T-cell (primary cell): ENCODE measurements at places on chromosomes 7 and 10.

- H3K36me3 ChIP-seq = no peaks in the 10 kb centered on the region
- no peaks in the 10 kb centered on the region for H3K27me3 ChIP-seq
- DNase-seq = no peak
- H3K4me3 ChIP-seq = no peak overlapping the region
These were observed 289.0 kb downstream of the PLXDC2 start for GRCh38 chr10:20105236-20105635.

GRCh38 chr7:158467562-158467961 lies 120.1 kb downstream of the PTPRN2 start:
- no peak for DNase-seq
- no peaks in the 10 kb centered on the region for H3K27me3 ChIP-seq
- H3K27ac ChIP-seq = no peak overlapping the region
- no peaks in the 10 kb centered on the region for H3K4me1 ChIP-seq

GRCh38 chr7:4037308-4037707 lies 644.8 kb upstream of the FOXK1 start:
- H3K27ac ChIP-seq = no peak overlapping the region
- no peaks in the 10 kb centered on the region for H3K4me1 ChIP-seq
- no peak overlapping the region for H3K4me3 ChIP-seq
- DNase-seq = no peak

DNA sequence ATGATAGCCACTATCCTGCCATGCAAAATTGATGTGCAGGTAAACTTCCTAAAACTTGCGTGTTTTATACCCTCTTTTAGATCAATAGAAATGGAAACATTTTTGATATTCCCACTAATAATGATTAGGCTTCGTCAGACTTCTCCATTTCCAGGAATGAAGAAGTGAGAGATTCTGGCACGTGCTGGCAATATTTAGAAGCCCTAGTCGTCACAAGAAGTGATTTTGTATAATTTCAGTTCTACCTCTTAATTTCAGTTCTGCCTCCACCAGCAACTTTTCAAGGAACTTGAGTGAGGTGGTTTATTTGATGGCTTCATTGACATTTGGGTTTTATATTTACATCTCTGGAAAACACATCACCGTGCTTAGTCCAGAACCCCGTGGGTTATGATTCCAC lies 61.9 kb downstream of the MRC1 start:
- H3K4me1 ChIP-seq = no peaks in the 10 kb centered on the region
- no peak for DNase-seq
- H3K27me3 ChIP-seq = no peaks in the 10 kb centered on the region
- no peaks in the 10 kb centered on the region for H3K36me3 ChIP-seq
- no peak overlapping the region for H3K4me3 ChIP-seq

- no peaks in the 10 kb centered on the region for H3K4me1 ChIP-seq
- H3K27ac ChIP-seq = no peak overlapping the region
- H3K36me3 ChIP-seq = peaks cover 2% of the 10 kb centered on the region
These were observed 13.2 kb downstream of the ARHGAP19 start for GRCh38 chr10:97279121-97279815.

GRCh38 chr7:143283381-143283780 lies 1.4 kb upstream of the TMEM139 start:
- no peaks in the 10 kb centered on the region for H3K27me3 ChIP-seq
- H3K27ac ChIP-seq = no peak overlapping the region
- no peaks in the 10 kb centered on the region for H3K36me3 ChIP-seq
- DNase-seq = no peak
- no peak overlapping the region for H3K4me3 ChIP-seq

GRCh38 chr7:17556247-17556956 lies 257.9 kb downstream of the AHR start:
- no peak overlapping the region for H3K27ac ChIP-seq
- no peak overlapping the region for H3K4me3 ChIP-seq
- H3K36me3 ChIP-seq = no peaks in the 10 kb centered on the region
- no peaks in the 10 kb centered on the region for H3K27me3 ChIP-seq

DNA sequence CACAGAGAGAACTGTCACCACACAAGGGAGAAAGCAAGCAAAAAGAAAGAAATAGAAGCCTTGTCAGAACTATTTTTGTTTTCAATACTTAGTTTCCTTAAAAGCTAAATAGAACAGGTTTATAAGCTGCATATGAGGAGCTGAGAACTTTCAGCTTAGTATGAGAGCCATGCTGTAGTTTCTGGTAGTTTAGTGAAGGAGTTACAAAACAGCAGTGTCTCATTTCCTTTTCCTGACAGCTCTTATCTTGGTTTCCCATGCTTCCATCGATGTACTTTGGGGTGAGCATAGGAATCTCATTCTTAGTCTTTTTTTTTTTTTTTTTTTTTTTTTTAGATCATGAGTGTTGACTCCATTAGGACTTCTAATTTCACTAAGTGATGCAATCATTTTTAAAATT lies 8.6 kb upstream of the CHRM2 start:
- H3K4me1 ChIP-seq = no peaks in the 10 kb centered on the region
- H3K36me3 ChIP-seq = no peaks in the 10 kb centered on the region
- H3K4me3 ChIP-seq = no peak overlapping the region

DNA sequence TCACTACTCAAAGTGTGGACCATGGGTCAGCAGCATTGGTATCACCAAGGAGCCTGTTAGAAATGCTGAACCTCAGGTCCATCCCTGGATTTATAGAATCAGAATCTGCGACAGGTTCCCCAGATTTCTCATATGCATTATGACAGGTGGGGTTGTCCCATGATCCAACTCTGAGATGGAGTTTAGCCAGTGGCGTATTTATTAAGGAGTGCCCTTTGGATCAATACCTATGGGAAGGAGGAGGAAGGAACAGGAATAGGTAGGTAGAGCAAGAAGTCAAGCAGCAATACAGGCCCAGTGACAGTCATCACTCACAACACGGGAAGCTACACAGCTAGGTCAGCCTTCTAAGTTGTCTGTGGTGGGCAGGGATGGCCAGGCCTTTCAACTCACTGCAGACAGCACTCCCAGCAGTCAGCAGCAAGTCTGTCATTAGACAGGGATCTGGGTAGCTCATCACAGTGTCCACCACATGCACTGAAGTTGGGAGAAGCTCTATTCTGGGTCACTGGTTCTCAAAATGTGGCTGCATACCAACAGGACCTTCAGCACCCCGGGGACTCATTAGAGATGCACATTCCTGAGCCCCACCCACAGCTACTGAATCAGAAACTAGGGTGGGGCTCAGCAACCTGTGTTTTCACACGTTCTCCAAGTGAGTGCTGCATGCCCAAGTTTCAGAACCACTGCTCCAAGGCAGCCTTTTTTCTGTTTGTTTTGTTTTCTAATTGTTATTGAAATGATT lies 532.3 kb upstream of the GALNT17 start:
- H3K27ac ChIP-seq = no peak overlapping the region
- peaks cover 12% of the 10 kb centered on the region for H3K4me1 ChIP-seq
- no peak overlapping the region for H3K4me3 ChIP-seq

GRCh38 chr10:86992456-86992855 lies 24.2 kb downstream of the ADIRF start:
- H3K4me1 ChIP-seq = no peaks in the 10 kb centered on the region
- H3K27ac ChIP-seq = no peak overlapping the region
- H3K4me3 ChIP-seq = no peak overlapping the region

DNA sequence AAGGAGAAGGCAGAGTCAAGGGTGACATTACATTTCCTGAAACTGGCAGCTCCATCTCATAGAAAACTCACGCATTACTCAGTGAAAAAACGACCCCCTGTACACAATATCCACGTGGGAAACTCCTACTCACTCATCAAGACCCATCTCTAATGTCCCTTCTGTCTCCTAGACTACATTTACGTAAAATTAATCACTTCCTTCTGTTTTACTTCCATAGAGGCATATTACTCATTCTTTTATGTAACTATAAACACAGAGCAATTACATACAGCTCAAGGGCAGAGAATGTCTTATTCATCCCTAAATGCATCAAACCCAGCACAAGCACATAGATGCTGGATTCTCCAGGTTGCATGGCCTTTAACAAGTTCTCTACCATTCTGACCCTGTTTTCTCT lies 281.8 kb downstream of the KCNMA1 start:
- H3K4me3 ChIP-seq = no peak overlapping the region
- H3K4me1 ChIP-seq = no peaks in the 10 kb centered on the region
- no peak overlapping the region for H3K27ac ChIP-seq
- DNase-seq = no peak
- H3K27me3 ChIP-seq = no peaks in the 10 kb centered on the region

DNA sequence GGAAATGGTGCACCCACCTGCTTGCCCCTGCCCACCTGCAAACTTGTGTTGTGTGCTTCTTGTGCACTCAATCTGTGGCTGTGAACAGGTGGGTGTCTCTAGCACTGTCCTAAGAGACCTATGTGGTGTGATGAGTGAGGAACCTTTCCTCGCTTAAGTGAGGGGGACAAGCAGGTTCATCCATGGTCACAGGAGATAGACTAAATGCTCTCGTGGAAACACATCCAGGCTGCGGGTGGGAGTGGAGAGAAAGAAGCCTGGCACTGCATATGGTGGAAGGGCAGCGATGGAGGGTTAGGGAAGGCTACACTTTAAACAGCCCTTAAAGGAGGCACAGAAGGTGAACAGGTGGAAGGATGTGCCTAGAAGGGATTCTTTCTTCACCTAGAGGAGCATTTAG lies 330.9 kb downstream of the CXCL12 start:
- H3K4me1 ChIP-seq = no peaks in the 10 kb centered on the region
- no peaks in the 10 kb centered on the region for H3K36me3 ChIP-seq
- no peak overlapping the region for H3K4me3 ChIP-seq
- no peak for DNase-seq

- no peaks in the 10 kb centered on the region for H3K27me3 ChIP-seq
- H3K27ac ChIP-seq = no peak overlapping the region
- no peak overlapping the region for H3K4me3 ChIP-seq
These were observed 1280.1 kb downstream of the TYW1 start for GRCh38 chr7:68276725-68277124.

DNA sequence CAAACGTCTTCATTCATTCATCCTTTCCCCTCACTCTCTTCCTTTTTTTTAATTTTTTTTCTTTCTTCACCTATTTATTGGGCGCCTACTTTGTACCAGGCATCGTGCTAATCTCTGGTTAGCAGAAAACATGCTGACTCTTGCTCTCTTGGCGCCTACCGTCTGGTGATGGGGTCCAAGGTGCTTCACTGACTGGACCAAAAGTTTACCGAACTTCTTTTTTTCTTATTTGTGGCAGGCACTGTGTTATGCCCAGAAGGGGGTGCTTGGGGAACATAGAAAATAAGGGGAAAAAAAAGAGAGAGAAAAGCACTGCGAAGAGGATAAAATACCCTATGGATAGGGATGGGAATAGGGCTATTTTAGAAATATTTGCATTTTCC lies 505 bp upstream of the FAM204A start:
- peak overlapping the region; percentile 91 for H3K4me3 ChIP-seq
- H3K36me3 ChIP-seq = no peaks in the 10 kb centered on the region
- peak overlapping the region; percentile 73 for H3K27ac ChIP-seq
- peaks cover 20% of the 10 kb centered on the region for H3K4me1 ChIP-seq

GRCh38 chr10:48981310-48981907 lies 41.8 kb upstream of the LRRC18 start:
- no peak overlapping the region for H3K27ac ChIP-seq
- H3K4me1 ChIP-seq = peaks cover 4% of the 10 kb centered on the region
- peak; percentile 14 for DNase-seq
- no peaks in the 10 kb centered on the region for H3K36me3 ChIP-seq

DNA sequence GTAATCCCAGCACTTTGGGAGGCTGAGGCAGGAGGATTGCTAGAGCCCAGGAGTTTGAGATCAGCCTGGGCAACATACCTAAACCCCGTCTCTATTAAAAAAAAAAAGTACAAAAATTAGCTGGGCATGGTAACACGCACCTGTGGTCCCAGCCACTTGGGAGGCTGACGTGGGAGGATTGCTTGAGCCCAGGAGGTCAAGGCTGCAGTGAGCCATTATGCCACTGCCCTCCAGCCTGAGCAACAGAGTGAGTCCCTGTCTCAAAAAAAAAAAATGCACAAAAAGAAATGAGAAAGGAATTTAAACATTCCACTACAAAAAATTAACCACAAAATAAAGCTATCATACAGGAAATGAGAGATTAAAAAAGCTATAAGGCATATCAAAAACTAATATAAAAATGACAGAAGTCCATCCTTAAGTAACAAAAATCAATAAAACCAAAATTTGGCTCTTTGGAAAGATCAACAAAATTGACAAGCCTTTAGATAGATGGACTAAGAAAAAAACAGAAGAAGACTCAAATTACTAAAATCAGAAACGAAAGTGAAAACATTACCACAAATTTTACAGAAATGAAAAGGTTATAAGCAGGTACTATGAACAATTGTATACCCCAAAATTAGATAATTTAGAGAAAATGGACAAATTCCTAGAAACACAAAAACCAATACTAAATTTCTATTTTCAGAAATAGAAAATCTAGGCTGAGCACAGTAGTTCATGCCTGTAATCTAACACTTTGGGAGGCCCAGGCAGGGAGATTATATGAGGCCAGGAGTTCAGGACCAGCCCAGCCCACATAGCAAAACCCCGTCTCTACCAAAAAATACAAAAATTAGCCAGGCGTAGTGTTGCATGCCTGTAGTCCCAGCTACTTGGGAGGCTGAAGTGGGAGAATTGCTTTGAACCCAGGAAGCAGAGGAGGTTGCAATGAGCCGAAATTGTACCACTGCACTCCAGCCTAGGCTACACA lies 42.4 kb upstream of the NANOS1 start:
- DNase-seq = no peak
- H3K4me3 ChIP-seq = no peak overlapping the region
- no peaks in the 10 kb centered on the region for H3K36me3 ChIP-seq
- H3K4me1 ChIP-seq = no peaks in the 10 kb centered on the region
- H3K27ac ChIP-seq = no peak overlapping the region

- H3K27me3 ChIP-seq = no peaks in the 10 kb centered on the region
- no peak for DNase-seq
- H3K36me3 ChIP-seq = no peaks in the 10 kb centered on the region
- no peak overlapping the region for H3K4me3 ChIP-seq
- no peaks in the 10 kb centered on the region for H3K4me1 ChIP-seq
- no peak overlapping the region for H3K27ac ChIP-seq
These were observed 228.8 kb downstream of the TRIL start for GRCh38 chr7:28729281-28729680.

DNA sequence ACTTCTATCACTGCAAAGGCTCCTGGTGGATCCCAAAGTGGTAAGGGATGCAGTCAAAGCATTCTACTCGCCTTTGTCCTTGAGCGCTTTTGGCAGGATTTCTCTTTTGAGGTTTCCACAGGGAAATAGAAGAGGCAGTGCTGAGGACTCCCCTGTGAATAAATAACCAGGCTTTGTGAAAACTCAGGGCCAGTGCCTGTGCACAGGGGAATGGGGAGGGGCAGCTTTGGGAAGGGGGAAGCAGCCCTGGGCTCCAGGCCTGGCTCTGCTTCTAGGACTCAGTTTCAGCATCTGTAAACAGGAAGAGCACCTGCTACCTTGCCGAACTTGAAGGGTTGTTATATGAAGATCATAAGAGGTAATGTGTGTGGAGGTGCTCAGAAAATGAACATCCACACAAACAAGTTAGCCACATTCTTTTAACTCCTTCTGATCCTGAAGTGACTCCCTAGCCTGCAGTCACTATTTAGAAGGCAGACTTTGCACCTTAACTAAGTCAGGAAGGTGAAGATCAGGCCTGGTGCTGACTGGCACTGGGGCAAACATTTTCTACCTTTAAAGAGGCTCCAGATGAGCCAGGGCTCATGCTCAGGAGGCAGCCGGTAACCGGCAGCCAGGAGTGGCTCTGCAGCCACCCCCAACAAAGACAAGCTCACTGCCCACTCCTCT lies 22.5 kb upstream of the MMP21 start:
- no peaks in the 10 kb centered on the region for H3K4me1 ChIP-seq
- peaks cover 6% of the 10 kb centered on the region for H3K36me3 ChIP-seq
- no peak for DNase-seq
- no peak overlapping the region for H3K27ac ChIP-seq
- no peak overlapping the region for H3K4me3 ChIP-seq
- no peaks in the 10 kb centered on the region for H3K27me3 ChIP-seq

- H3K36me3 ChIP-seq = no peaks in the 10 kb centered on the region
- no peaks in the 10 kb centered on the region for H3K27me3 ChIP-seq
- H3K4me3 ChIP-seq = no peak overlapping the region
- no peak for DNase-seq
- no peak overlapping the region for H3K27ac ChIP-seq
These were observed 8.2 kb upstream of the MAGI2 start for GRCh38 chr7:79461660-79462059.
